WERI-Rb-1 (cell line): ENCODE measurements at places on chromosomes 6 and 20.

DNA sequence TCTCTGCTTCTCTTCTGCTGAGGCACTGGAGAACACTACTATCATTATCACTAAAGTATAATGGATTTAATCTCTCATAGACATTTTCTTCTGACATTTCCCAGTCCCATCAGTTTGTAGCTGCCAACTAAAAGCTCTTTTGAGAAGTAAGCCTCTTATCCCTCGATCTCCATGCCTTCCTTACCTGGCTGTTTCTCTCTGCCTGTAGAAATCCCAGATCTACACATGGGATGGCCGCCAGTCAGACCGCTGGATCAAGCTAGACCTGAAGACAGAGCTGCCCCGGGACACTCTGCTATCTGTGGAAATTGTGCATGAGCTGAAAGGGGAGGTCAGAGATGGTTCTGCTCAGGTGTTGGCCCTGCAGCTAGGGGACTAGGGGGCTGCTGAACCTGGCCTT is 25.4 kb downstream of the CCDC167 start:
- DNase-seq, result no peak

DNA sequence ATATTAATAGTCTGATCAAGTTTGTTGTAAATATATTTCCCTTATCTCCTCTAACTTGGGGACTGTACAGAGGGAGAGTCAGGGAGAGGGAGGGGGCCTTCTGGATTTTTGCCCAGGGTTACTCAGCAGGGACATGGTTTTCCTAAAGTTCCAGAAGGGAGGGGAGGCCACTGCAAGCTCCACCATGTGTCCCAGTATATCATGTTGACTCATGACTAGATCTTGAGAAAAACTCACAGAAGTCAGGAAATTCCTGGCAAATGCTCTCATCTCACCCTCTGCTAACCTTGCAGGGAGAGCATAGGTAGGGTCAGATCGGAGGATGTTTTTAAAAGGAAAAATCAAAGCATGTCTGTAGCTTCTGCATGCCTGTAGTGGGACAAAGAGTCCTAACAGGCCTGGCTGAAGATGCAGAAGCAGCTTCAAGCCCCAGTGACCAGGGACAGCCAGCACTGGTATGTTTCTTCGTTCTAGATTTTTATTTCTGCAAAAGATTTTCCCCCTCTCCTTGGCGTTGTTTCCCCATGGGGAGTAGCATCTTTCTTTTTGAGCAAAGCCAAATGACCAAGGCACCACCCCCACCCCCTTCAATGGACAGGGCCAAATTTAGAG is 272.9 kb upstream of the SUPT3H start:
- DNase-seq, result no peak

DNA sequence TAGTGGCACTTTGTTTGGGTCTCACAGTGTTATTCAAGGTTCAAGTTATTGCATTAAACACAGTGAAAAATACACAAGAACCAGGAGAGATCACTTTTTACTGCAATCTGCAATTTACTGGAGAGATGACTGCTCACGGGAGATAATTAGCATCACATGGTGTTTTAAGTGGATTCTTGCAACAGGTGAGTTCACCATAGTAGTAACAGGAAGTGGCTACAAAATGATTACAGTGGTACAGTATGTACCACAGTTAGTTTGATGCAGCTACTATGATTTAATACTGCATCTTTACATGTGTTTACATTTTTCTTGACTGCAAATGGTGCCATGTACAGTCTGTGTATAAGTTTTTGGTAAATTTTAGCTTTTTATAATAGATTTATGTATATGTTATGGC is 96.5 kb upstream of the SCP2D1 start:
- no peak for DNase-seq

- DNase-seq, result no peak
Observed at GRCh38 chr6:22638320-22638719, 69.0 kb downstream of the HDGFL1 start.

DNA sequence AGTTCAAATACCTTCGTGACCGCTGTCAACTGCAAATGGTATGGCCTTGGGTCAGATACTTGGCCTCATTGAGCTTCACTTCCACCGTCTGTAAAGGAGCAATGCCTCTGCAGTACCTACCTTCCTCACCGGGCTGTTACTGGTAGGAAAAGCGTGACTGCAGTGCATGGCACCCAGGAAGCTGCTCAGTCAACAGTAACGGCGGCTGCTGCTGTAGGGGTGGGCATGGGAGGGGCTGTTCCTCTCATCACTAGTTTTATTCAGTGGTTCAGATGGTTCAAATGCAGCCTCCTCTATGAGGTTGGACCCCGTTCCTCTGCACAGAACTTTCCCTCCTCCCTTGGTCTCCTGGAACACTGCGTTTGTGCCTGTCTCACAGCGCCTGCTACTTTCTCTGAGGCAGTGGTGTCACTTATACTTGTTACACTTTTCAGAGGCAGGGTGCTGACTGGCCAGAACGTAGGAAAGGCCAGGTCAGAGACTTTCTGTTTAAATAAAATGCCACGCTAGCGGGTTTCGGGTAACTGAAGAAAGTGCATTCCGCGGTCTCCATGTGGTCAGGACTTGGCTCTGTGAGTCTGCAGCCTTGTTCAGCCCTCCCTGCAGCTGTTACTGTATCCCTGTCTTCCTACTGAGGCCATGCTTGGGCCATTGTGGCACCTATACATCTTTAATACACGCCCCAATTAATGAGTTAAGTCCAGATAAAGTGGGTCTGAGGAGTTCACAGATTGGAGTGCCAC is 279.6 kb downstream of the NRN1 start:
- DNase-seq, result no peak

DNA sequence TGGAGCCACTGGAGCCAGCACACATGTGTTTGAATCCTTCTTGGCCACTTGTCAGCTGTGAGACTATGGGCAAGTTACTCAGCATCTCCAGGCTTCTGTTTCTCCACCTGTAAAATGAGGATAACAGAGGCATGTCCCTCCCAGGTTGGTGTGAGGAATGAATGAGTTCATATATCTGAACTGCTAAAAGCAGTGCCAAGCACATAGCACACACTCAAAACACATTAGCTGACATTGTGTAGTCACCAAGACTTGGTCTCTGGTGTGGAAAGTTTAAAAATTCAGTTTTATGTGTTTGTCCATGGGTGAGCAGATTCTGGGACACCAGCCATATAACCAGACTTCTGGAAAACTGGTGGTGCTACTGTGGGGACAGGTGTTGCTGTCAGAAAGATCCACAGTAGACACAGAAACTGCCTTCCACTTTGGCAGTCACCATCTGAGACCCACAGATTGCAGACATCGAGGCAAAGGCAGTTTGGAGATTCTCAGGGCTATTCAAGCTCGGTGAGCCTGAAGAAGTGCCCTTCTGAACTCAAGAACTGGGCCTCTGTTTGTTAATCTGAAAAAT is 115.8 kb downstream of the MRPL14 start:
- DNase-seq, result no peak

DNA sequence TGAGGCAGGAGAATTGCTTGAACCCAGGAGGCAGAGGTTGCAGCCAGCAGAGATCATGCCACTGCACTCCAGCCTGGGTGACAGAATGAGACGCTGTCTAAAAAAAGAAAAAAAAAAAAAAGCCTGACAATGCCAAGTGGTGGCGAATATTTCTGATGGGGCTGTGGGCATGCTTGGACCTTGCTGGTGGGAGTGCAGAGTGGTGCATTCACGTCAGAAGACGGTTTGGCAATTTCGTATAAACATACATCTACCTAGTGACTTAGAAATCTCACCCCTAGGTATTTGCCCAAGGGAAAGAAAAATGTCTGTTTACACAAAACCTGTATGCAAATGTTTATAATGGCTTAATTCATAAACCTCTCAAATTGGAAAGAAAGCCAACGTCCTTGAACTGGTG is 33.6 kb downstream of the CTCFL start:
- no peak for DNase-seq

DNA sequence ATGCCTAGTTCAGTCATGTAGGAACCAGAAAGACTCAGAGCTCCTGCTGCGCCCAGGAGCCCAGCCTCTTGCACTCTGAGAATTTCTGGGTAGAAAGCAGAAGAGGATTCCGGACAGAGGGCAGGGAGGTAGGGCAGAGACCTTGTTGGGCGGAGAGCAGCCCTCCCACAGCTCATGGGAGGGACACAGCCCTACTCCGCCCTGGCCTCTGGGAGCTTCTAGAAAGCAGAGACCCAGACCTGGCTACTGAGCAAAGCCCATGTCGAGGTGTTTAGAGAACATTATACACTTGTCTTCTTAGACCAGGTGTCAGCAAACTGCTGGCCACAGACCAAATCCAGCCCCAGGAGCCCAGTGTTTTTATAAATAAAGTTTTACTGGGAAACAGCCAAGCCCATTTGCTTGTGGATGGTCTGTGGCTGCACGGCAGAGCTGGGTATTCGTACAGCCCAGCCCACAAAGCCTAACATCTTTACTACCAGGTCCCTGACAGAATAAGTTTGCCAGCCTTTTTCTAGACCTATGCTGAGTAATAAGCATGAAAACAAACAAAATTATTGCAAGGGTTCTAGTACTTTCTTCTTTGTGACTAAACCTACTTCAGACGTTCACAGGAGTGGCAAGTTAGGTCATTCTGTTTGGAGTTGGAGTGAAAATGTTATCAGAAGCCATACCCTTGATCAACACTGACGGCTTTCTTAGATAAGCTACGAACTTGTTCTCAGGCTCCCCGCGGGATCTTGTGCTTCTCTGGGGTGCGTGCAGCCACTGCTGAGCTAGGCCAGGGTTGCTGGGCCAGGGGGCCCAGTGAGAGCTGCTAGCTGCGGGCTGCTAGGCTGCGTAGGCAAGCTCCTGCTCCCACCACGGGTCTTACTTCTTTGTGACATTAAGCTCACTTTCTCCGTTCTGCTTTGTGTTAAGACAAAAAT is 235.1 kb upstream of the FOXQ1 start:
- no peak for DNase-seq

DNA sequence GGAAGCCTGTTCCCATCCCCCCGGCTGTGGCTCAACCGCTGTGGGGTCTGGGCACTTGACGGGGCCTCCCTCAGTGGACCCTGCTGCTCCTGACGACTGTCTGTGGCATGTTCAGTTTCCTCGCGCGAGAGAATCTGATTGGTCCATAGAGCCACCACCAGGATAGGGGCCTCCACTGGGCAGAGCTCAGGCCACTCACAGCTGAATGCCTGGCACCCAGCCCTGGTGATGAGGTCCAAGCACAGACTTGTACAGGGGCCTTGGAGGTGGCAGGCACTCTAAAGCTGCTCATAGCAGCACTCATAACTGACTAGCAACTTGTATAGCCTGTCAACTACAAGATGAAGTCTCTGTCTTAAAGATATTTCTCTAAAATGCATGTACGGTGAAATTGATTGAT is 368.1 kb downstream of the NRN1 start:
- no peak for DNase-seq

GRCh38 chr6:23176471-23176870 is 607.1 kb downstream of the HDGFL1 start:
- DNase-seq, result no peak

DNA sequence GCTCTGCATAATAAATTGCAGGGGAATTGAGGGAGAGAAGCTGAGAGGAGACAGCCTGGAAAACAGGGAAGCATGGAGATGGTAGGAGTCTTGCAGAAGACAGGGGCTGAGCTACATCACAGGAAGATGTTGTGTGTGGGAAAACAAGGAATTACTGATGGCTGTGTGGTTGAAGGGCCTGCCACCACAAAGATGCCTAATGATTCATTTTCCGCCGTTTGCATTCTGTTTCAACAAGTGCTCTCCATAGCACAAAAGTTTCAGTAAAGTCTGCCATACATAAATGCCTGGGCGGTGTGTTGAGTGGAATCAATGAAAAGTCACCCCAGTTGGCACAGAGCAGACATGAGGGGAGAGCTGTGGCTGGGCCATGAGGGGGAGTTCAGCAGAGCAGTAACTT is 5.6 kb upstream of the KLHL31 start:
- no peak for DNase-seq

DNA sequence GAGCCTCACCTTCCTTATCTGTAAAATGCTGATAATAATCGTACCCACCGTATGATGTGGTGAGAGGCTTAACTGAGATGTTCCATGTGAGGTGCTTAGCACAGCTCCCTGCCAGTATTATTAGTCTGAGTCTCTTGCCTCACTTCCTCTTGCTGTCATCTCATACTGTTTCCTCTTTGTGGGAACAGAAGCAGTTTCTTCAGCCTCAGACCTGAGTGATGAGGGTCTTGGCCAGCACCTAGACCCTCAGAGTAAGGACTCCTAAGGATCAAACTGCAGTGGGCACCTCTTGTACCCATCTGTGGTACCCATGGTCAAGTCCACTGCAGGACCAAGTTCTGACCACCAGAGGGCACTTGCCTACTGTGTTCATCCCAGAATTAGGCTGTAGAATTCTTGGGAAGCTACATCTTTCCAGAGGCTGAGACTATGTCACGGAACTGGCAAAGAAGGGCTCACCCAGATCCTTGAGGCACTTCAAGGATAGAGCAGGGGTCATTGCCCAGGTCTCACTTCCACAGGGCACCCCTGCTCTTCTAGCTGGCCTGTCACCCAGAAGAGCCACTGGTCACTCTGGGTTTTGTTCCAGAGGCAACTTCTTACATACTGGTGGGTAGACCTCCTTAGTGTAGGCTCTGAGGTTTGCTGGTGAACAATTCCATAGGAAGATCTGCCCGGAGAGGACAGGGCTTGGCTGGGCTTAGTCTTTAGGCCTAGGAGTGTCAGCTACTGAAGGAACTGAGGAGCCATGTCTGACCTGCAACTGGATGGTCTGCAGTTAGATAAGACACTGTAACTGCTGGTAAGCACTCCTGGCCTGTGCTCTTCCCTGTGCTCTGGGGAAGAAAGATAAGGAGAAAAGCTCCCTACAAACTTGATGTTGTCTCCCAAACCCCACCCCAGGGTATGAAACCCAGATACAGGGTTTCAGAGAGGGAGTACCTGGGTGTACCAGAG is 20.6 kb upstream of the SGK2 start:
- DNase-seq, result peak; percentile 66

- no peak for DNase-seq
Observed at GRCh38 chr6:158002951-158003853, 21.5 kb downstream of the SYNJ2 start.

DNA sequence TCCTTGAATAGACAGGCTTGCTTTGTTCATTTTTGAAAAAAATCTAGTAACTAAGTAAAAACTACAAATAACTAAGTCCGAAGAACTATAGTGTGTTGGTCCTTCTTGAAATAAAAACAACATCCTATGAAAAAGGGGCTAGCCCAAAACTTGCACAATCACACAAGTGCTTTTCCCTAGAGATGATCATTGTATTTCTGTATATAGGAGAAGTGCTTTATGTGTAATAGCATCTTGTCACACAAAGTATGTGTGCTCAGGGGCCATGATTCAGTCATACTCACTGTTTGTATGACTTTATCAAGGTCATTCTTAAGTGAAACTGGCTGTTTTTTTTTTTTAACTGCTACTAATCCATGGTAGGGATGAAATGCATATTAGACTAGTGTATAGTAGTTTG is 179.8 kb downstream of the DTNBP1 start:
- DNase-seq, result no peak

- no peak for DNase-seq
Observed at GRCh38 chr20:23125625-23126191, 39.6 kb upstream of the CD93 start.

DNA sequence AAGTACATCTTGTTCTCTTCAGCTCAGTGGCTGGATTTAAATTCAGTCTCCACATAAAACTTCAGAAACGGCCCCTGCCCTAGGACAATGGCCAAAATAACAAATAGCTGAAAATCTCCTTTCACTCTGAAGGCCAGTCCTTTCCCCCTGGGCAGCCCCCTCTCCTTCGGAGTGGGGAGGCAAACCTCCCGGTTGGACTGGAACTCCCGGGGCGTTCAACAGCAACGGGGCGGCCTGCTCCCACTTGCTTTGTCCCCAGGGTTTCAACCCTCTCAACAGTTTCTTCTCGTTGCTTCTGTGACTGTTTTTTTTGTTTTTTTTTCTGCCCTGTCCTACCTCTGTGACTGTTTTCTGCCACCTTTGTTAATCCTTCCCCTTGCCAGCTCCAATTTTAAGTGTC is 102.6 kb upstream of the DUSP22 start:
- no peak for DNase-seq

- DNase-seq, result no peak
Observed at GRCh38 chr20:8740265-8740664, 328.6 kb upstream of the PLCB4 start.
